ENCODE measurements at places on chromosomes 5 and 9.

DNA sequence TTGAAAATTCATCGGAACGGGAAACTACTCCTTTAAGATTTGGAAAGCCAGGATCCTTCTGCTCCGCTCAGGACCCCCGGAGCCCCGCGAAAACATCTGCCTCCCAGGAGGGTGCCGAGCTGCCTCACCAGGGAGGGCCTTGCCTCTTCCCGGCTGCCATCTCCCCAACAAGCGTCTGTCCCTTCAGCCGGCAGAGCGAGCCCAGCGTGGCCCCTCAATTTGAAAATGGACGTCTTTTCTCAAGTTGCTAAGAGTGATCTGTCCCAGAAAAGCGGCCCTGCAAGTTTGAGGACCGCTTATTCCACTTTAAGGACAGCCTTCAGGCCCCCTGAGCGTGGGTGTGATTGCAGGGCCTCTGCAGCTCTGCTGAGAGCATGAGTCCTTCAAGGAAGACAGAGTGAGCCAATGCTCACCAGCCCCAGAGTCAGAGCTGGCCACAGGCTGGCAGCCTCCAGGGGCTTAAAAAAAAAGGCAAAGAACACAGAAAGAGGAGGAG lies 101.3 kb downstream of the PHF2 start:
- no peak for DNase-seq

DNA sequence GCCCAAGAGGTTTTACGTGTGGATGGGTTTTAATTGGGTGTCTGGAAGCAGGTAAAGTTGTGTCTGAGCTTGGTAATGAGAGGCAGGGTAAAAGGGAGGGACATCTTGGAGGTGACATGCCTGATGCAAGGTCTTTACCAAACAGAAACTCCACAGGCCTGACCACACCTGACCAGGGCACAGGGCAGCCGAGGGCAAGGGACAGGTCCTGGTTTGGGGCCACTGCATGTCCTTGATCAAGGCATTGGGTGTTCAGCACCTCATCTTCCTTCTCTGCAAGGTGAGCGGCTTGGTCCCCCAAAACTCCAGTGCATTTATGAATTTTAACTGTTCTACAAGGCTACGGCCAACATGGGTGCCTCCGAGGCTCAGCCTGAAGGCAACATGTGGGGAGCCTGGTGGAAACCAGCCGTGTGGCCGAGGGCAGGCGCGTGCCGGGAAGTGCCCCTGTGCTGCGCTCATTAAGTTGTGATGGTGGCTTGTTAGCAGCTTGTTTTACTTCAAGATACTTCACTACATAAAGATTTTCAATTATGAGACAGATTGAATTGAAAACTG lies 30.7 kb upstream of the LPCAT1 start:
- no peak for DNase-seq

- no peak for DNase-seq
Observed at GRCh38 chr5:16489322-16489791, 23.8 kb upstream of the ZNF622 start.

- no peak for DNase-seq
Observed at GRCh38 chr5:142512043-142513042, 173.5 kb downstream of the FGF1 start.

DNA sequence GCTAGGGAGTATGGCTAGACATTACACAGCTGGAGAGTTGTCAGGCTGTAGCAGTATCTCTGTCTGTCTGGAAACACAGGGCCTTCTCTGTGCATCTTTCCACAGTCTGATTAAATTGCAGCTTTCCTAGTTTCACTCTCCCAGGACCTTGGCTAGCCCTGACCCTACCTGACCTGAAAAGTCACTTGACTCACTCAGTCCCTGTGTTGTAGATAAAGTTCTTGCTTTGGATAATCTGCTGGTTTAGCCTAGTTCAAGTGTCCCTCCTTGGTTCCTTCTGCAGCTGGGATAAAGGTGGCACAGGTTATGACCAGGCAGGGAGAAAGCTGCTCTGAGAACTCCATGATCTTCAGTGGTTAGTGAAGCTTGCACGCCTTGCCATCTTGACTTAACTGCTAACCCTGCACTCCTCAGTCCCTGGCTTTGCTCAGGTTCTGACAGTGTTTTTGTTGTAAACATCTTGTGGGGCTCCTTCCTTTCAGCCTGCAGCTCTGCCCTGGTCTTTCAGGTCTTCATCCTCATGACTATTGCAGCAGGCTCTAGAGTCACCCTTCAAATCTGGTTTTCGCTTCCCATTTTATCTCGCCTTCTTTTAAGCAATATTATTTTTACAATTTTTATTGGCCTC lies 101.0 kb downstream of the PIP5K1B start:
- no peak for DNase-seq

- DNase-seq = no peak
Observed at GRCh38 chr5:54273715-54274114, 36.7 kb downstream of the ARL15 start.

GRCh38 chr9:110337727-110338126 lies at the start of gene TXNDC8:
TSS of gene TXNDC8 (minus strand) at chr9:110337863.
- DNase-seq = no peak

DNA sequence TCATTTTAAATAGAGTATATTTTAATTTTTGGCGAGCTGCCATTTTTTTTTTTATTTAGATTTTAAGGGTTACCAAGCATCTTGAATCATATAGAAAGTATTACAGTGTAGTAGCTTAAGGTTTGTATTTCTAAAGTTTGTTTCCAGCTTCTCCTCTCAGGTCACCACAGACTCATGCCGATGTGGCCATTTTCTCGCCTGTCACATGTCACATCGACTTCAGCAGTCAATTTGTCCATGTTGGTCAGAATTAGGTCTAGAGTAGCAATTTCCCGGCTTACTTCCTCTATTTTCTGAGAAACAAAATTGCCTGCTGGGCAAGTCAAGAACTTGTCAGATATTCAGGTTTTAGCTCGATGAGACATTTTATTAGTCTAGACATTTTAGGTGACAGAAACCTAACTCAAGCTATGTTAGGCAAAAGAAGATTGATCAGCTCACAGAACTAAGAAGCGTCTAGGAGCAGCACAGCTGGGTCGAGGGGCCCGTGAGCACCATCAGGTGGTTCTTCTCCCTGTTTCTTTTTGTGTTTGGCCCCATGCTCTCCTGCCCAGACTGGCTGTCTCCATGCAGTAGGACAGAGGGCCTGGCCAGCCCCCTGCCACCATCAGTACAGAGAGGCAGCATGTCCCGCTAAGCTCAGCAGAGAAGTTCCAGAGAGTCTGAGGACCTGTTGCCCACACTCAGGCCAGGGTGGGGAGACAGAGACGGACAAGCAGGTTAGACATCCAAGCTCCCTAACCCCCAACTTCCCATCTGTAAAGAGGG lies 48.4 kb upstream of the AFAP1L1 start:
- no peak for DNase-seq

DNA sequence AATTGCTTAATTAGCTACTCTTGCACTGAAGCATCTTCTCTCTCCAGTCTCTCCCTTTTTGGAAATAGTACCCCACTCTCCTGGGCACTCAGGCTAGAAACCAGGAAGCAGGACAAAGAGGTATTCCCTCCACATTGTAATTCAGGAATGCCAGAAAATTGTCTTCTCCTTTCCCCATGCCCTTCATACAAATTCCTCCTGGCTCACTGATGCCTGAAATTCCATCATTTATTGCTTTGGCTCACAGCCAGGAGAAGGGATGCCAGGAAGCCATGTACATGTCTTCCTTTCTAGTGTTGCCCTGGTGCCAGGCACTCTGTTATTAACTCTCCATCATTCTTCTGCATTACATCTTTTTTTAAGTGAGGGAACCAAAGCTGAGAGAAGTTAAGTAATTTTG lies 716.5 kb upstream of the C9orf72 start:
- no peak for DNase-seq

- no peak for DNase-seq
Observed at GRCh38 chr5:91643797-91644196, 260.7 kb upstream of the ARRDC3 start.

GRCh38 chr5:148858106-148858505 lies 31.7 kb downstream of the ADRB2 start:
- no peak for DNase-seq

- no peak for DNase-seq
Observed at GRCh38 chr5:149638136-149638535, 56.8 kb downstream of the ARHGEF37 start.

DNA sequence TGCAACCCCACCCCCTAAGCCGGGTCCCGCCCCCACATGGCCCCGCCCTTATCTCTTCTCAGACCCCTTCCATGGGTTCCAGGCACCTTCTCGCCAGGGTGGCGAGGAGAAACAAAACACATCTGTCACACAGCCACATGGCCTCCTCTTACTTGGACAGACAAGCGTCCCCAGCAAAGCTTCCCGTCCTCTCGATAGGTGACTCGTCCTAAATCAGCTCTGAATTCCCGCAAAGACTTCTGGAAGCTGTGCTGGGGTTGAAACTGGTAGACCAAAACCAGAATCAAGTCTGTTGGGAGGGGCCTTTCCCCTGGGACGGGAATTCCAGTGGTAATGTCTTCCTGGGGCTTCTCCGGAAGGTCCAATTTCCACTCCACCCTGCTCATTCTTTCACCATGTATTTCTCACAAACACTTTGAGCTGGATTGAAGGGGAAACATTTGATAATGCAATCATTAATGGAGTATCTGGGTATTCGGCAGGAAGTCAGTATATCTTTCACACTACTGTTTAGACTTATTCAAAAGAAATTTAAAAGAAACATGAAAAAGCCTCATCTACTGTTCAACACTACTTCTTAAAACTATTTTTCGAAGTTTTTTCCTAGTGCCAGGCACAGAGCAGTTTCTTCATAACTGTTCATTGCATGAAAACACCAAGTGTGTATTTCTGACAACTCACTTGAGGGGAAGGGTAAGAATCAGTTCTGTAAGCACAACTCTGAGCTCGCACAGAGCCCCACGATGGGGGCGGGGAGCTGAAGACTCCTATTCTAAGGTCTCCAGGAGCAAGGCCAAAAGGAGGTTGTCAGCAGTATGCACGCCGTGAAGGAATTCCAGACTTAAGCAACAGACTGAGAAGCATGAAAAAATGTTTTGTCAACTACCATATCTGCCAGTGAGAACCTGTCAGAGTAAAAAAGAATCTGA lies 644 bp upstream of the CTNNAL1 start:
- DNase-seq = no peak

DNA sequence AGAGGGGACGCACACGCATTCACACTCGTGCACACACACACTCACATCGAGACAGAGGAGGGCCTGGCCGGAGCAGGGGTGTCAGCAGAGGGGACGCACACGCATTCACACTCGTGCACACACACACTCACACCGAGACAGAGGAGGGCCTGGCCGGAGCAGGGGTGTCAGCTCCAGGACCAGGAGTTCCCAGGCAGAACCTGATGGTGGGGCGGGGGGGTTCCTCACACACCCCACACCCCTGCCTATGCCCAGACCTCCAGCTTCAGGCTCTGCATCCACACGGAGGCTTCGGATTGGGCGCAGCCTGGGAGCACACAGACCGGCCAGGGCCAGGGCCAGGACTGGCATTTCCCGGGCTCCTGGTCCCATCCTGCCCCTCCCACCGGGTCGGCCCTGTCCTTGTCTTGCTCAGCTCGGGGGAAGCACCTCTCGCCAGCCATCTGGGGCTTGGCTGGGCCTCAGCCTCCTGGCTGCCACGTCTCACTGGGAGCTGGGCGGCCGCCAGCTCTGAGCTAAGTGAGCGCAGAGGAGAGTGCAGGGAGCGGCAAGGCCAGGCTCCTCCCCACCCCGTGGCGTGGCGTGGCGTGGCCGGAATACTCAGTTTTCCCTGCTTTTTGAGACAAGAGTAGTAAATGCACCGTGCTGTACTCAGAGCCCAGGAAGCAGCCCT lies 31.3 kb downstream of the ADAMTS2 start:
- DNase-seq = no peak

DNA sequence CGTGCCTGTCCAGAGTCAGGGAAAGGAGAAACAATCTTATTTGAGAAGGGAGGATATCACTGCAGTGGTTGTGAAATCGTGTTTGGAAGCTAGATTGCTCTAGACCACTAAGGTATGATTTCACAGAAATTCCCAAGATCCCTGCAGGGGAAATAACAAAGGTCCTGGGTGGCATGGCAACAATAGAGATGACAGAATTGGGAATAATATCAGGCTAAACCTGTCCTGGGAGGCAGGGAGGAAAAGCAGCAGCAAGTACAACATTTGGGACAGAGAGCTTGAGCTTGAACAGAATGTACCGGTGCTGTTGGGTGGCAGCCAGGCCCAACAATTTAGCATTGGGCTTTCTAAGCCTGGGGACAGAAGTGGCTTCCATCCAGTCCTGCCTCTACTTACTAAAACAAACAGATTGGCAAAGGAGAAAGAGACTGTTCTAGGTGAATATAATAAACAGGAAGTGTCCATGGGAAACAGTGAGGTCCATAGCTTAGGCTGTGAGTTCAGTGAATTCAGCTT lies 17.0 kb upstream of the ARHGAP26 start:
- DNase-seq = no peak

GRCh38 chr5:80964919-80965318 lies 4.8 kb downstream of the RASGRF2 start:
- DNase-seq = no peak

DNA sequence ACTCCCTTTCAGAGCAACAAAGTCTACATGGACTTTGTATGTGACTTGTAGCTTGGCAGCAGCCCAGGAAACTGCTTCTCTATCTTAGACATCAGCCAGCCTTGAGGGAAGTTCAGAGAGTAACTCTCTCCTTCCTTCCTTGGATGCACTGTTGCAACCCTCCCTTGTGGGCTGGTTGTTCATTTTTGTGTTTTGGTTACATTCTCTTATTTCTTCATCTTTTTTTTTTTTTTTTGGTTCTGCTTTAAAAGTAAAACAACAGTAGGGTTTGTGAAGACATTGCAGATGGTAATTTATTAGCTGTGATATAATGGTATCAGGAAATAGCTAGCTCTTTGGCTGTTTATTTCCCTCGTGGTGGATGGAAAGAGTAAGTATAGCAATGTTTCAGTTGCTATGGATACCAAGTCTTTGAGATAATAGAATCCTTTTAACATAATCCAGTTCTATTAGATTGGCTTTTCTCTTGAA lies 97.9 kb upstream of the MAMDC2 start:
- no peak for DNase-seq
